ENCODE measurements at places on chromosomes 13 and 19. TPM values are rescaled to one million over a fixed set of nuclear protein-coding genes. Genes with fewer than 3 reads are reported as not detected.

- no peak for DNase-seq
These were observed 6.1 kb downstream of the ENOX1 start for GRCh38 chr13:43780666-43781065.

GRCh38 chr19:39533003-39533512 is 406 bp upstream of the EID2B start:
- no peak for DNase-seq

Gene CD37
- not detected for total RNA-seq

- no peak for DNase-seq
These were observed 893.4 kb upstream of the MIR17HG start for GRCh38 chr13:90454002-90454636.

Gene FAM83E
- total RNA-seq = 0.34 TPM

Gene FGF22
- total RNA-seq = not detected

DNA sequence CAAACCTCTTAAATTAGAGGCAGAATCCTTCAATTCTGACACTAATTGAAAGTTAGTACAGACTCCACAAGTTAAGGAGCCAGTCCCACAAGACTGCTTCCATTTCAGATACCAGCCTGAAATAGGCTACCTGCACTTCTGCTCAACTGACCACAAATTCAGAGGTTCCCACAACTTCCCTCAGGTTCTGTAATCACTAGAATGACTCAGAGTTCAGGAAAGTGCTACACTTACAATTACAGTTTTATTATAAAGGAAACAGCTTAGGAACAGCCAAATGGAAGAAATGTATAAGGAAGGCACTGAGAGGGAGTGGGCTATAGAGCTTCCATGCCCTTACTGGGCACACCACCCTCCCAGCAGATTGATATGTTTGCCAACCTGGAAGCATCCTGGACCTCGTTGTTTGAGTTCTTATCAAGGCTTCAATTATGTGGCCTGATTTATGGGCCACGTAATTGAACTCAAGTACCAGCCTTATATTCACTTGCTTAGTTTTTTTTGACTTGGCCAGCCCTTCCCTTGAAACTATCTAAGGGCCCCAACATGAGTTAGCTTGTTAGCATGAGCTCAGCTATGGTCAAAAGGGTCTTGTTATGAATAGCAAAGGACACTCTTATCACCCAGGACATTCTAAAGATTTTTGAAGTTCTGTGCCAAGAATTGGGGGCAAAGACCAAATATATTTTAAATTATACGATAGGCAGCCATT is 25.9 kb downstream of the NBEA start:
- no peak for DNase-seq

- no peak for DNase-seq
These were observed 37.3 kb downstream of the OPA3 start for GRCh38 chr19:45547211-45547770.

Gene ZNF578
- not detected for total RNA-seq

GRCh38 chr19:1407528-1408299 is at the start of gene DAZAP1:
TSS of gene DAZAP1 (plus strand) at chr19:1407586. CDS start at chr19:1407774, 188 bp downstream.
- DNase-seq = no peak

DNA sequence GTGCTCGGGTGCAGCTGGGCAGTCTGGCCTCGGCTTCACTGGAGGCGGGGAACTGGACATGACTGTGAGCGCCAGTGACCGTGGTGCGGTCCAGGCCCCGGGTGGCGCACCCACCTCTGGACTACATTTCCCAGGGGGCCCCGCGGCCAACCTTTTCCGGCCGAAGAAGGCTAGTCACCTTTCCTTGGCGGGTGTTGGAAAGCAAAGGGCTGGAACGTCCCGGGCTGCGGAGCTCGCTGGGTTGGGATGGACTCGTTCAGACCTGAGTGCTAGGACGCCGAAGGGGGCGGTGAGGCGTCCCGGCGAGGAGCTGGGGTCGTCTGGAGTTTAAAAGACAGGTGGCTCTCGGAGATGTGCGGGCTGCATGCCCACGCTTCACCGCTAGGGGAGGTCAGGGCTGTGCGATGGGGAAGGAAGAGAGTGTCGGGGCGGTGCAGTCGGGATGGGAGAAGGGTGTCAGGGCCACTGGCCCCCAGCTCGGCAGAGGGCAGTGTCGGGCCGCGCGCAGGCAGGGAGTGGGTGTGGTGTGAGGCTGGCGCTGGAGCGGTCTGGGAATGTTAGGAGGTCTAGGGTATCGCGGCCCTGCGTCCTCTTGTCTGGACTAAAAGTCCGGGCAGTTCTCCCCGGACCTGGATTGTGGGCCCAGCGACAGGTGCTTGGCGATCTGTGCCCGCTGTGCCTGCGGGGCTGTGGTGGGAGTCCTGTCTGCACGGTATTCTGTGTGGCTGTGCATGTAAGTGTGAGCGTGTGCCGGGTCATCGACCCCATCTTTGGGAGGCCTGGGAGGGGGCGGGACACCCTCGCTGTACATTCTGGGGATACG is 57.1 kb downstream of the ZNF568 start:
- DNase-seq = peak; percentile 86

Gene LGALS4
- total RNA-seq = not detected

DNA sequence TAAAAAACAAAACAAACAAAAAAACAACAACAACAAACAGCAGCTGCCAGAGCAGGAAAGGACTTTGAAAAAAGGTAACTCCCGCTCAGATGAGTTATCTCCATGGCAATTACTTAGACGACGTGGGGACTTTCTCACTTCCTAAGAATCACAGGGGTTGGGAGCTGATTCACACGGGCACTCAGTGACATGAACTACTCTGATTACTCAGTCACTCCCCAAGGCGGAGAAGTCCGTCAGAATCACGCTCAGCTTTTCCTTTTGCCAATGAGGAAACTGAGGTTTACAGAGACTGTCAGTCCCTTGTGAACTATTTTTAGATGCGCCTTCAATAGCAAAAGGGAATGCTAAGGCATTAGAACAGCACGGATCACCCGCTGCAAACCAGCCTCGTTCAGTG is 32.3 kb upstream of the MATK start:
- DNase-seq = no peak

DNA sequence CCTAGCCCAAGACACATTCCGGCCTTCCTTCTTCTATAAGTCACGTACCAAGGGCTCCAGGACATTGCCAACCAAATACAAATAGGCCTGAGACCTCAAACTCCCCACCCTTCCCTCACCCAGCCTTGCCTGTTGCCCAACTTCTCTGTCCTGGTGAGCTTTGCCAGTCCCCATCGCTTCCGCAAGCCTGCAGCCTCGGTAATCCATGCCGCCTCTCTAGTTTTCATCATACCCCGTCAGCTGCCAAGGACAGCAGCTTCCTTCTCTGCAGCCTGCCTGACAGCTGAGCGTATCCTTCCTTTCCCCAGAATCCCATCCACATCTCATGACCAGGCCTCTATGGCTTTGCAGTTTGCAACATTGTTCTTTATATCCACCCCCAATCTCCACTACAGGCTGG is 36.6 kb upstream of the POMP start:
- DNase-seq = no peak

- no peak for DNase-seq
These were observed 4.5 kb downstream of the MLLT1 start for GRCh38 chr19:6275170-6275744.

GRCh38 chr19:54319049-54319448 is 6.1 kb upstream of the LILRA5 start:
- no peak for DNase-seq

DNA sequence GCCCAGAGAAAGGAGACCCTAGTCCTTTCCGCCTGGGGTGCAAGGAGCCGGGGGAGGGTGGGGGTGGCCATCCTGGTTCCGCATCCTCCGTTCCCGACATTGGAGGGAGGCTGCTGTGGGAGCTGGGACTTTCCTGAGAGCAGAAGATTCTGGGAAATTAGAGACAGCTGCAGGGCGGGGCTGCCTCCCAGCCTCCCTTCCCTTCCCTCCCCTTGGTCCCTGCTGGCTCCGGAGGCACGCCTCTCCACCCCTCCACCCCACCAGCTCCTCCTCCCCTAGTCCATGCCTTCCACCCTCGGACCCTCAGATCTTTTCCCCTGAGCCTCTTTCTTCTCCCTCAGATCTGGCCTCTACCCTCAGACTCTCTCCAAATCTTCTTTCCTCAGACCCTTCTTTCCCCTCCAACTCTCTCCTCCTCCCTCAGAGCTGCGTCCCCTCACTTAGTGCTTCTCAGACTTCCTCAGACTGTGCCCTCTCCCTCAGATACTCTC is 3.1 kb upstream of the BCL3 start:
- DNase-seq = no peak

DNA sequence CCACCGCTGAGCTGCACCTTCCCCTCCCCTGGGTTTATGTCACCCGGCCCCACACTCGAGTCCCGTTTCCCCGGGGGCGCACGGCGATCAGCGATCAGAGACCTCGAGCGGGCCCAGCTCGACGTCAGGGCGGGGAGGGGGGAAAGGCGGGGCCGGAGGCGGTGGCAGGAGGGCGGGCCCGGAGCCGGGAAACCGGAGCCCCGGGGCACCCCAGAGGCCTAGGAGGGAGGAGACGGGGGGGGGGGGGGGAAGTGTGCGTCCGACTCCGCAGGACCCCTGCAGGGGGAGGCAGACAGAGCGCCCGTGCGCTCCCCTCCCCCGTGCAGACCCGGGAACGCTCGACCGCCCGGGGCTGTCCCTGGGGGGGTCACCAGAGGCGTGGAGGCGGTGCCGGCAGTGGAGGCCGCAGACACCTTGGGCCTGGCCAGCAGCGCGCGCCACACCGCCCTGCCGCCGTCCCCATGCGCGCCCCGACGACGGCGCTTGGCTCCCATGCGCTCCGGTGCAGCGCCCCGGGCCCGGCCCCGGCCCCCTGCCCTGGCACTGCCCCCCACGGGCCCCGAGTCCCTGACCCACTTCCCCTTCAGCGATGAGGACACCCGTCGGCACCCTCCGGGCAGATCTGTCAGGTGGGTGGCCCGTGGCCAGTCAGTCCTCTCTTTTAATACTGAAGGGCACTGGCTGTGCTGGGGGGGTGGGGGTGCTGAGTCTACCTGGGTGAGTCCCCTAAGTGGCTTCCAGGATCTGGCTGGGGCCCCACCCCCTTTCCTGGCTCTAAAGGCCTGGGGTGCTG is 11.8 kb downstream of the PDE4A start:
- no peak for DNase-seq

- DNase-seq = no peak
These were observed 589 bp downstream of the RBM26 start for GRCh38 chr13:79405501-79405830.

DNA sequence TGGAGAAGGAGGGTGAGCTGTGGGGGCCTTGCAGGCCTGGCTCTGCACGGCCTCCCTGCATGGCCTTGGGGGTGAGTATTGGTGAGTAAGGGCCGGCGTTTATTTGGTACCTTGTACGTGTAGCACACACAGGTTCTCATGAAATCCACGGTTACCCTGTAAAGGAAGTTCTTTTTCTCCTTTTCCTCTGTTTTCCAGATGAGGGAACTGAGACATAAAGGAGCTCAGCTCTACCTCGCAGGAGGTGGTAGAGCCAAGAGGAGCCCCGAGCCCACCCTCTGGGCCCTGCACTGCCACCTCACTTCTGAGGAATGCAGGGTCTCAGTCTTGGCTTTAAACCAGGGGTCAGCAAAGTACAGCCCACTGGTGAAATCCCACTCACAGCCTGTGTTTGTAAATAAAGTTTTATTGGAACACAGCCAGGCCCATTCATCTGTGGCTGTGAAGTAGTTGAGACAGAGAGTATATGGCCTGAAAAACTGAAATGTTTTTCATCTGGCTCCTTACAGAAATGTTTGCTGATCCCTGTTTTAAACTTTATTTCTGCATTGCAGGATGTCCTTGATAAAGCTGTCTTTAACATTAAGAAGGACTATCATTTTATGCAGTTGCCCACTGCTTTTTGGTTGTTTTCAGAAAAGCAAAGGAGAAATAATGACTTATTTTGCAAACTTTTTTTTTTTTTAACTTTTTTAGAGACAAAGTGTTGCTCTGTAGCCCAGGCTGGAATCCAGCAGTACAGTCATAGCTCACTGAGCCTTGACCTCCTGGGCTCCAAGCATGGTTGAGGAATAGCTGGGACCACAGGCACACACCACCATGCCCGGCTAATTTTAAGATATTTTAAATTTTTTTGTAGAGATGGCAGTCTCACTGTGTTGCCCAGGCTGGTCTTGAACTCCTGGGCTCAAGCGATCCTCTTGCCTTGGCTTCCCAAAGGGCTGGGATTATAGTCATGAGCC is 6.4 kb downstream of the EPN1 start:
- DNase-seq = no peak

- no peak for DNase-seq
These were observed 105.1 kb downstream of the NUFIP1 start for GRCh38 chr13:44884076-44884729.

Gene GIPR
- total RNA-seq = 4.2 TPM

GRCh38 chr13:96636001-96636709 is 358.1 kb downstream of the OXGR1 start:
- no peak for DNase-seq

- DNase-seq = no peak
These were observed 42.6 kb downstream of the KPNA3 start for GRCh38 chr13:49749848-49750247.

DNA sequence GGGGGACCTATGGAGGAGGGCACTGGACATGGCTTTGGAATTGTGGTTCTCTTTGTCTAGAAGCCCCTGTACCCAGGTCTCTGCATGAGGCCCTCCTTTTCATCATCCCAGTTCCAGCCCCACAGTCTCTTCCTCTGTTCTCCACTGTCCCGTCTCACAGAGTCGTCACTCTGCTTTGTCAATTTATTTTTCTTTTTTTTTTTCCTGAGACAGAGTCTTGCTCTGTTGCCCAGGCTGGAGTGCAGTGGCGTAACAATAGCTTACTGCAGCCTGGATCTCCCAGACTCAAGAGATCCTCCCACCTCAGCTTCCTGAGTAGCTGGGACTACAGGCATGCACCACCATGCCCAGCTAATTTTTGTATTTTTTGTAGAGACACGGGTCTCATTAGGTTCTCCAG is 619 bp upstream of the EXOC3L2 start:
- DNase-seq = no peak

Gene PEX11G
- total RNA-seq = 3.5 TPM

Gene C19orf38
- total RNA-seq = not detected

Gene PCDH9
- not detected for total RNA-seq

GRCh38 chr13:34345258-34345965 is 527.5 kb downstream of the RFC3 start:
- DNase-seq = no peak

Gene KIR2DL4
- not detected for total RNA-seq

GRCh38 chr13:110664673-110665072 is 41.2 kb downstream of the CARS2 start:
- DNase-seq = no peak
